NCI-H2029 treated with DMSO at 0.1 percent for 48 hours (cell line): ENCODE measurements at places on chromosomes 6 and 20.

GRCh38 chr6:34145161-34146020 lies 496 bp downstream of the GRM4 start:
- DNase-seq: no peak

DNA sequence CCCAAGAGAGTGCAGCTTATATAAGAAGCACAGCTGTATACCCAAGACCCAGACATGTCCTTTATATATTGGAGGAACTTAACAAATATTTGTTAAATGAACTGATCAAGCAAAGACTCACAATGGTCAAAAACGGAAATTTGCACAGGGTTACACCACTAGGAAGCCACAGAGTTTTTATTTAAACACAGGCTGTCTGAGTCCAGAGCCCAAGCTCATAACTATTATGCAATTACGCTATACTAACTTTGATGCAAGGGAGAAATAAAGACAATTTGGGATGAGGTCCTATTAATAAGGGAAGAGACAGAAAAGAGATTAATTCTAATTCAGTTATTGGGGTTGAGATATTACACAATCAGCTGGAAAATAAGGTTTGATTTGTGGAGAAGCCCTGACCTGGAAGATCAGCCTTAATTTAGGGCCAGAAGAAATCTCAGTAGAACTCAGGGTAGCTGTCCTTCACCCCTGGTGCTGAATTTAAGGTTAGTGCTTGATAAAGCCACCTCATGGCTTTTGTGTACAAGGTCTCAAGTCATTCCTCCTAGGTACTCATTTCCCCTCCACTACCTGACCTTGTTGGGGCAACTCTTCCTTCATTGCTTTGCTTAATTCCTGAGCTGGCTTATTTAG lies 10.5 kb upstream of the ZNF334 start:
- no peak for DNase-seq

- no peak for DNase-seq
Observed at GRCh38 chr6:45741437-45742171, 274.1 kb downstream of the CLIC5 start.

DNA sequence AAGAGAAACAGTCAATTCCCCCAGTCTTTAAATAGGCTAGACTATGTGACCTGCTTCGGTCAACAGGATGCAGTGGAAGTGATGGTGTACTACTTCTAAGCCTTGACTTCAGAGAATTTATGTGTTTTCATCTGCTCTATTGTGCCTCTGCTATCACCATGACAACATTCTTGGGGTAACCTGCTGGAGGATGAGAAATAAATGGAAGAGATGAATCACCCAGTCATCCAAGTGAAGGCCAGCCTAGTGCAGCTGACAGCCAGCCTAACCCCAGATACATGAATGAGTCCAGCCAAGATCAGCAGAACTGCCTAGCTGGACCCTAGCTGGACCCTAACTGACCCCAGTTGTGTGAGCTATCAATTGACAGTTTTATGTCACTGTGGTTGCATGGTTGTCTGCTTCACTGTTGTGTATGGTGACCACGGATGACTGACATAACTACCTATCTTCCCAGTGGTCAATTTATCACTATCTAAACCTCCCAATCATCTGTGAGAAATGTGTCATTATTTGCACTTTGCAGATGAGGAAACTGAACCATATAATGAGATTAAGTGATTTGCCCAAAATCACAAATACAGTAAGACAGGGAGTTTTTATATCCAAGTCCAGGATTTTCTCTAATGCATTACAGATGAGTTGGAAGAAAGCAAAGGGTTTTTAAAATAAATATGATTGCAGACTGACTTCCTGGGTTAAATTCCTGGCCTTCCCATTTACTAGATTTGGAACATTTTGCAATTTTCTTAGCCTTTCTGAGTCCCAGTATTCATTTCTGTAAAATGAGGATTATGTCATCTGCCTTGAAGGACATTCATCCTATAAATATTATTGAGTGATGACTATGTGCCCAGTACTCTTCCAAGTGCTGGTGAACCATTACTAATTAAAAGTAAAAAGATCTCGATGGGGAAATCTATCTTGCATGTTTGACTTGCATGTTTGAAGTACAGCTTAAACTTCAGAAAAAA lies 136.4 kb upstream of the PLCB4 start:
- no peak for DNase-seq

- no peak for DNase-seq
Observed at GRCh38 chr6:2807342-2808090, 34.1 kb downstream of the SERPINB1 start.

GRCh38 chr6:170174124-170174770 lies 116.6 kb downstream of the DLL1 start:
- no peak for DNase-seq

DNA sequence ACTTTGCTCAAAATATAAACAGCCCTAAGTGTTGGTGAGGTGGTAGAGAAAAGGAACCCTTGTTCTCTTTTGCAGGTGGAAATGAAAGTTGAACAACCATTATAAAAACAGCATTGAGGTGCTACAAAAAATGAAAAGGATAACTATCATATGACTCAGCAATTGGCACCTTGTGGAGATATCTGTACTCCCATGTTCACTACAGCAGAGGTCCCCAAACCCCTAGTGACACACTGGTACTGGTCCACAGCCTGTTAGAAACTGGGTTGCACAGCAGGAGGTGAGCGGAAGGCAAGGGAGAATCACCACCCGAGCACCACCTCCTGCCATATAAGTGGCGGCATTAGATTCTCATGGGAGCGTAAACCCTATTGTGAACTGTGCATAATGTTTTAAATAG lies 267.4 kb upstream of the THEMIS start:
- DNase-seq: no peak

- no peak for DNase-seq
Observed at GRCh38 chr20:53245574-53245973, 273.4 kb downstream of the TSHZ2 start.

DNA sequence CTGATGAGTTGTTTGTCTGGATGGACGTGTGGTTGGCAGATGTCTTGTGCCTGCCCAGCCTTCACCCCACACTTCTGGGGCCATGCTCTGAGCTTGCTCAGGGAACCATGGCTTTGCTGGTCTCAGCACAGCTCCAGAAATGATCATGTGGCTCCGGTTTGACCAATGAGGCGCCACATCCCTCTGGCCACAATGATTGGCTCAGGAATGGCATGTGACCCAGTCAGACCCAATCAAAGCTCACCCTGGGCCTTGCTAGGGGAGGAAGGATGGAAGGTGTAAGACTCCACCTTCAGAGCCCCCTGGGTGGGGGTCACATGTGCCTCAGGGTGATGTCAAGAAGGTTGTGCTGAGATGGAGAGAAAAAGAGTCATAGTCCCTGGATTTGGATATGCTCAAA lies 281.6 kb upstream of the SULF2 start:
- no peak for DNase-seq

- no peak for DNase-seq
Observed at GRCh38 chr6:22613695-22614094, 44.3 kb downstream of the HDGFL1 start.
